GM06990 (cell line): ENCODE measurements at places on chromosomes 2 and 18.

DNA sequence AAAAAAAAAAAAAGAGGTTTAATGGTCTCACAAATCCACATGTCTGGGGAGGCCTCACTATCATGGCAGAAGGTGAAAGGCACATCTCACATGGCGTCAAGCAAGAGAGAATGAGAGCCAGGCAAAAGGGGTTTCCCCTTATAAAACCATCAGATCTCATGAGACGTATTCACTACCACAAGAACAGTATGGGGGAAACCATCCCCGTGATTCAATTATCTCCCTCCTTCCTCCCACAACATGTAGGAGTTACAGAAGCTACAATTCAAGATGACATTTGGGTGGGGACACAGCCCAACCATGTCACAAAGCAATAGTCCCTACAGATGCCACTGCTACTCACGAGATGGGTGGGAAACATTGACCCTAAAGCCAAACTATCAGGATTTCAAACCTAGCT, 392.7 kb upstream of the ID2 start:
- DNase-seq = no peak

GRCh38 chr2:103963146-103963725, 890.7 kb upstream of the POU3F3 start:
- no peak for DNase-seq

DNA sequence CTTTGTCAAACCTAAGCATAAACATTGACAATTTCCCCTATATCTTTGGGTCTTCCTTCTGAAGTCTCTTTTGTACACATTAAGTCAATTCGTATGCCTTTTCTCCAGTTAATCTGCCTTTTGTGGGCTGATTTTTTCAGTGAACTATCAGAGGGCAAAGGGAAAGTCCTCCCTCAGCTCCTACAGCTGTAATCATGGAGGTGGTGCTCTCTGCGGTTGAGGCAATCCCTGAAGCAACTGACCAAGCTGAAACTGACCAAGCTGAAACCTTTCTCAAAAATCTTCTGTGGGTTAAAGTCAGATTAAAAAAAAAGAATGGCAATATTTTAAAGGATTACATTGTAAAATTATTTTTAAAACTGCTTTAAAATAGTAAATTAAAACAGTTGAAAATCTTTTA, 105.8 kb upstream of the DNAJC10 start:
- DNase-seq = no peak

DNA sequence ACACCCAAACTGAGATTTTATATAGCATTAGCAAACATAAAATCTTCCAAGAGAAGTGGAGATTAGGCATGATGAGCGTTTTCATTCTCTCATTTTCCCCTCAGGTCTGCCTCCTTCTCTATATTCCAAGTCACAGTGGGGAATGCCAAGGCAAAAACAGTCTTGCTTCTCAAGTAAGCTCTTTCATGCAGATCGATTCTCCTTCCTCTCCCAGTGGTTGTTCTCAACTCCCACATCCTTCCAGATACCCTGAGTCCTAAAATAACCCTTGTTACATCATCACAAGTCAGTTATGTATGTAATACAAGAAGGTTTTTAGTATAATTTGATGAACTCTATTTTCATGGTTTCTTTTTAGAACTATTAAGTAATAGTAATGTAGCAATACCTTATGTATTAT, 150.6 kb downstream of the TXNL1 start:
- DNase-seq = no peak

GRCh38 chr2:21047141-21048009, 3.5 kb upstream of the APOB start:
- DNase-seq = no peak

DNA sequence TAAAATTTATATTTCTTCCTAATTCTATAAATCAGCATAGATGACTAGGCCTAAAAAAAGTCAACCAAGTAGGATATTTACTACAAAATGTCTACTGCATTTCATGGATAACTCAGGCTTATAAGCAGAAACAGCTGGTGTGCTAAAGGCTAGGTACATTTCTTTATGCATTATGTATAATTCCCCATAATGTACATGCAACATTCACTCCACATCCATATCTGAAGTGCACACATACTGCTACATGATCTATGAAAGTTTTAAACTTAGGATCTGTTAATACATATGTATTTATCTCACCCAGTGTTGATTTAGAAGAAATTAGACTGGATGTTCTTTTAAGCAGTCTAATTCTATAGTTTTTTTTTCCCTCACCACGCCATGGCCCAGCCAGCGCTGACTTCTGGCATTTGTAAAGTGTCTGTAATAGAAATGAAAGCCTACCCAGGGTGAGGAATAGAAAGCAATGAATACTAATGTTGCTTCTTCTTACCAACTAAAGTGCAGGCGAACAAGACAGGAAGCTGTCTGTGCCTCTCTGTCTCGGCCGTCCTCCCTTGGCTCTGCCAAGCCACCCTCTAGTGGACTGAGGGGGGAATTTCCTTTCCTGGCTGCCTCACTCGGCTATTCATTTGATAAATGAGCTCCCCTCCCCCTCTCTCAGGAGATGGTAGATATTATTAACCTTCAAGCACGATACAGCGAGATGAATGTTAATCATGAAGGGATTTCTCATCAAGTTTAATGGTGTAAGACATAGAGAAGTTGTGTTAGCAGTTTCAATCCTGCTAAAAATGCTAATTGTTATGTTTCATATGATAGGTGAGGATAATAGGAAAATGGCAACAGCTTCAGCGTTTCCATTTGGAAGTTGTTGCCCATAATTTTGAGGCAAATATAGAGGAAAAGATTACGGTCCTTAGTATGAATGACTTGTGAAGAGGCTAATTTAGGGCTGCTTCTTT, 384.5 kb downstream of the MTX2 start:
- peak; percentile 19 for DNase-seq

DNA sequence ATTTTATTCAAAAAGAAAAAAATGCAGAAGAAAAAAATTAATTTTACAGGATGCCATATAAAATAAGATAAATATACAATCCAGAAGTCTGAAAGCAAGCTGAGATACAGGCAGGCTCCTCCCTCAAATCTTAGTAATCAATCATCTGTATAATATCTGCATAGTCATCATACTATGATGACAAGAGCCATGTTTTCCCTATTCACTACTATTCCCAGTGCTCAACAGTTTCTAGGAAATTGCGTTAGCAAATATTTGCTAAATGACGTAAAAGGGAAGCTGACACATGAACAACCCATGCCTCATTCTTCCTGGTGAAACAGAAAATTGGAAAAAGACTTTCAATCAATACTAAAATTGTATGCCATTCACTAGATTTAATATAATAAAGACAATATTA, 793.2 kb downstream of the SUCLG1 start:
- no peak for DNase-seq

GRCh38 chr18:77733292-77733903, 483.8 kb downstream of the GALR1 start:
- no peak for DNase-seq

DNA sequence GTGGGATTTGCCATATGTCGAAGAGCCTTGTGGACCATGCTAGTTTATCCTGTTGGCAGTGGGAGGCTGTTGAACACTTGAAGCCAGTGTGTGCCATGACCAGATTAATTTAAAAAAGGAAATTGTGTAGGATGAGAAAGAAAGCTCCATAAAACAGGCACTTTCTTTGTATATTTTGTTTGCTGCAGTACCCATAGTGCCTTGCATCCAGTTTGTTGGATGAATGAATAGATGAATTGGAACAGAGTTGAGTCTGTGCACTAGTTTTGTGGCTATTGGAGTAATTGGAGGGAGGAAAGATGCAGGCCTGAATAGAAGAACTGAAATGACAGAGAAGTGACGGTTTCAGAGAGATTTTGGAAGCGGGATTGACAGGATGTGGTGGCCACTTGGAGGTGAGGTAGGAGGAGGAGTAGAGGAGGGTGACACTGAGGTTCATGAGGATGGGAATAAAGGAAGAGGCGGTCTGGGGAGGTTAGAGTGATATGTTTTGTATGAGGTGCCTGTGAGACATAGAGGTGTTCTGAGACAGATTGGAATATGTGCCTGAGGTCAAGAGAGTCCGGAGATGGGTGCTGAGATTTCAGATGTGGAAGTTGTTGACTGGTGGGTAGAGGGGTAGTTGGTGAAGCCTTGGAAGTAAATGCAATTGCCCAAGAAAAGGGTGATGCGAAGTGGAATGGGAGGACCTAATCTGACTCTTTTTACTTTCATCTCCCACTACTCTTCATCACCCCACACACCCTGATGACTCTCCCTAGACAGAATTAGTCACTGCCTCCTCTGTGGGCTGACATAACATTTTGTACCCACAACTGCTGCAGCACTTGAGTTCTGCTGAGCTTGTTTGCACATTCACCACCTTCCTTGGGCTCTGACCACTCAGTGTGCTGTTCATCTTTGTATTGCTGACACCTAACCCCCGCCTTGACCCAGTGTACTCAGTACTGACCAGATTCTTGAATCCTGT, 5.1 kb downstream of the DGUOK start:
- DNase-seq = no peak

DNA sequence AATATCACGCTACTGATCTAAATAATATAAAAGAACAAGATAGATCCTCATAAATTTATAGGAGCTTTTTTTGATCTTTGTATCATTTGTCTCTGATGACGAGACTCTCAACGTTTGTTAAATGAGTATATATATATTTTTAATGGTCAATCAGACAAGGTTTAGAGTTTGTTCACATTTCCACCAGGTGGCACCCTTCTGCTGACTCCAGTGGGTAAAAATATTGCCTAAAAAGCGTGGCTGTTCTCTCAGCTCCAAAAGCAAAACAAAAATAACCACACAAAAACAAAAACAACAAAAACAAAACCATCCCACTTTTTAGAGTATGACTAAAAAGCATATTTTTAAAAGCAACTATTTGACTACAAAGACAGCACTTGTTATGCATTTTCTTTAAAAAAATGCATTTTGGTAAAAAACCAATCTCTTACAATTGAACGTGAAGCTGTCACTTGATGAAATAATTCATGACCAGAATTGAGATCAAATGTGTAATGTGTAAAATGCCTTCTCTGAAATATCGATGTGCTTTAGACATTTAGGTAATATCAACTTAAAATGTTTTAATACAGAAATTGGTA, 723.2 kb downstream of the DPP10 start:
- no peak for DNase-seq

DNA sequence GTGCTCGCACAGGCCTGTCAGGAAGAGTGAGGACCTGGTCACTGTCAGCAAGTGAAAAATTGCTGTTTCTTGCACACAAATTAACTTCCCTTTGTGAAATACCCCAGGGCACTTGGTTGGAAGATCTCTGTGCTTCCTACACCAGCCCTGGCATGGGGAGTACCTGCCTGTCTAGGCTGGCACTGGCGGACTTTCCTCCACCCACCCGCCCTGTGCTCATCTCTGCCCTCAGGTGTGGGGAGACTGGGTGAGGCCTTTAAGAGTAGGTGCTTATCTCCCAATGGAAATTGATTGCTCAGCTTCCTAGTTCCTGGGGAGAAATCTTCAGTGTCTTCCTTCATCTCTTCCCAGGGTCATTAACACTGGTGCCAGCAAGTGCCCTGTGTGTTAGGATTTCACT, 42.1 kb downstream of the IMPA2 start:
- no peak for DNase-seq

- no peak for DNase-seq
Measured at GRCh38 chr2:126307740-126308139, 348.2 kb upstream of the GYPC start.

DNA sequence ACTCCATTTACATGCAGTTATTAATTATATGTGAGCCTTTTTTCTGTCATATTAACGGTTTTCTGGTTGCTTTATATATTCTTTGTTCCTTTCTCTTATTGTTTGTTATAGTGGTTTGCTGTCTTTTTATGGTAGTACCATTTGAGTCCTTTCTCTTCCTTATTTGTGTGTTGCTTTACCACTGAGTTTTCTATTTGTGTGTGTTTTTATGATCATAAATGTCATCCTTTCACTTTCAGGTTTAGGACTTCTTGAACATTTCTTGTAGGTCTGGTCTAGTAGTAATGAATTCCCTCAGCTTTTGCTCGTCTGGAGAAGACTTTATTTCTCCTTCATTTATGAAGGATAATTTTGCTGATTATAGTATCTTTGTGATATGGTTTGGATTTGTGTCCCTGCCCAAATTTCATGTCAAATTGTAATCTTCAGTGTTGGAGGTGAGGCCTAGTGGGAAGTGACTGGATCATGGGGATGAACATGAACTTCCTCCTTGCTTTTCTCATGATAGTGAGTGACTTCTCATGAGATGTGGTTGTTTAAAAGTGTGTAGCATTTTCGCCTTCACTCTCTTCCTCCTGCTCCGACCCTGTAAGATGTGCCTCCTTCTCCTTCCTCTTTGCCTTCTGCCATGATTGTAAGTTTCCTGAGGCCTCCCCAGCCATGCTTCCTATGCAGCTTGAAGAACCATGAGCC, 11.5 kb downstream of the GCC2 start:
- no peak for DNase-seq

DNA sequence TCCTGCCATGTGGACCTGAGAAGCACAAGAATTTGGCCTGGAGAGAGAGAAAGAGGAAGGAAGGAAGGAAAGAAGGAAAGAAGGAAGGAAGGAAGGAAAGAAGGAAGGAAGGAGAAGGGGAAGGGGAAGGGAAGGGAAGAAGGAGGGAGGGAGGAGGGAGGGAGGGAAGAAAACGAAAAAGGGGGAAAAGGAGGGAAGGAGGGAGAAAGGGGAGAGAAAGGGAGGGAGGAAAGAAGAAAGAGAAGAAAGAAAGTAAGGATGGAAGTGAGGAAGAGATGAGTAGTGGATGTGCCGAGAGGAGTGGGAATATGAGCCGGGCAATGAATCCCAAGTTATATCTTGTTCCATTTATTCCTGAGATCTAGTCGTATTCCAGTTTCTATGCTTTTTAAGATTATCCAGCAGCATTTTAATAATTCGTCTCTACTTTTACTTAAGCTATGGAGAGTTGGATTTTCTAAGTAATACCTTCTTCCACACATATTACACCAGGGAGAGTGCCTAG, 247.8 kb downstream of the TDRD15 start:
- DNase-seq = no peak

- no peak for DNase-seq
Measured at GRCh38 chr2:180670302-180671003, 310.0 kb upstream of the UBE2E3 start.

GRCh38 chr2:240632306-240632721, 7.0 kb downstream of the GPR35 start:
- no peak for DNase-seq

DNA sequence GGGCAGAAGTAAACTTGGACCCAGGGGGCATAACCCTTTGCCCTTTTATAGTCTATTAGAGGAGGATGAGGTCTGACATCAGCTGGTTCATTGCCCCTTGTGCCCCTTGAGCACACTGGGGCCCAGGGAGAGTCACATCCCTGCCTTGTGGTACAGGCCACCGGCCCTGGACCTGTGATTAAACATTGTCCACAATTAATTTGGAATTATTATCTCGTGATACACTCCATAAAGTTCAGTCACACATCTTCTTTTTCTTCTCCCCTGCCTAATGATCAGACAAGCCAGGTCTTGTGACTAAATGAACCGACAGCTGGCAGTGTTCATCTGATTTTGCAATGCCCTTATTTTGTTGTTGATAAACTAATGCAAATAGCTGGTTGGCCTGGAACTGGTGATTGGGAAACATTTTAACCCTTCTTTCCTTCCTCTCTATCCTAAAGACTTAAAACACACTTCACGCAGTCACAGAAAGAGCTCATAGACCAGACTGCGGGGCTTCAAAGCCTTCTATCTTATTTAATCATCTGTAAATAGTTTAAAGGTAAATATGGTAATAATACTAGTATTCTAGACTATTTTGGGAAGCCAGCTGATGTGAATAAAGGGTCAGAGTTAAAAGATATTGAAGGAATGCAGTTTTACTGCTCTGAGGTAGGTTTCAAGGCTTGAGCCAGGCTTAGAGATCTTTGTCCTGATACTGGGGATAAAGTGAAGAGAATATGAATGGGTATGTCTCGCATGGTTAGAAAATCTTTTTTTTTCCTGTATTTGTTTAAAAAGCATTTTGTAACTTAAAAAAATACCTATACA, 13.4 kb downstream of the IL1R1 start:
- DNase-seq = no peak

GRCh38 chr2:31054842-31055388, 83.3 kb downstream of the GALNT14 start:
- no peak for DNase-seq
